NCI-H2029 treated with DMSO at 0.1 percent for 48 hours (cell line): ENCODE measurements at places on chromosomes 7 and 10.
A peak's percentile ranks its signal among the peaks of the same experiment; 100 is the strongest.

DNA sequence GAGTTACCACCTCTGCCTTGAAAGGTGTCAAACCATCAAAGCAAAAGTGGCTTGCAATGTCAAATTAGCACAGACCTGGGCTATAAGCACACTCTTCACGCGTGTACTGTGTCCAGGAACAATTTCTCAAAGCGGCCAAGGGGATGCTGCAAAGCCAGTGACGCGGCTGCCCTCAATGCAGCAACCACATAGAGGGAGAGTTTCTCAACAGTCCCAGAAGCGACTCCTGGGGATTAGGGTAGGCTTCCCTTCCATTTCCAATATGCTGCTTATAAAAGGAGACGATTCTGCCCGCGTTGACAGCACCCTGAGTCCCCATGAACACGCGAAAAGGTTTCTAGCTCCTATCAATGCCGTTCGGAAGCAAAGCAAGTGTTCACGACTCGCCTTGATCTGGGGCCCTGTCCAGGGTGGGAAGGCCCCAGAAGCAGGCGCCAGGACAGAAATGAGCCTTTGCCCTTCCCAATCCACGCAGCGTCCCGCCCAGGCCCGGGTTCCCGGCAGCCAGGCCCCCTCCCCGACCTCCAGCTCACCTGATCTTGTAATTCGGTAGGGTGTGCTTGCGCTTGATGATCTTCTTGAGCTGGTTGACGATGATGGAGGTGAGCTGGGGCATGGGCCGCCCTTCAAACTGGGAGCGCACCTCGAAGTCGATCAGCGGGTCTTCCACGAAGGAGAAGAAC, 1.3 kb downstream of the PDZD8 start:
- DNase-seq: no peak

- DNase-seq: no peak
These were observed 40.7 kb upstream of the GJD4 start for GRCh38 chr10:35564341-35564968.

- DNase-seq: no peak
These were observed 374.6 kb upstream of the ADARB2 start for GRCh38 chr10:2111965-2112364.

DNA sequence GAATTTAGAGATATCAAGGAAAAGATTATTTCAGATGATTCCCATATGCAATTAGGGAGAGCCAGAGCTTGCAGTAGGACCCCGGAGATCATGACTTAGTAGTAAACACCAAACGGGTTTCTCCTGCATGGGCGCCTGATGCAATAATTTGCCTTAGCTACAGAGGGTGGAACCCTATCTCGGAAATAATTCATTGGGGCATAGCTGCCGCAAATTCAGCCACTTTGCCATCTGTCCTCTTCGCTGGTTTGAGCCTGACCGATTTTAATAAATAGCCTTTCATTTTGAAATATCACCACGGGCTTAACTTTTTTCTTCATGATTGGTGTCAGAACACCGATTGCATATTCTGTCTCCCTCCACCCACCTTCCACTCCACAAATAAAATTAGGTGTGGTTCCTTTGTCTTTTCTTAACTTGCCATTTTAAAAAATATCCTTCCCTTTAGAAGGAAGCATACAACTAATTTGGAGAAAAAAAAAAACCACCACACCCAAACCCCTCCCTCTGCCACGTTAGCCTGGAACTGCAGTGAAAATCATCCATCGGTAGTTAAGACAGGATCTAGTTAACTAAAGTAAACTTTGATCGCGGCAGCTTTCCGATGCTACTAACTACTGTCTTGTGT, 1.4 kb downstream of the GARS1 start:
- peak; percentile 8 for DNase-seq

- DNase-seq: no peak
These were observed 18.5 kb downstream of the EIF3B start for GRCh38 chr7:2373124-2373556.

GRCh38 chr7:128020159-128020558, 11.1 kb downstream of the LRRC4 start:
- no peak for DNase-seq

DNA sequence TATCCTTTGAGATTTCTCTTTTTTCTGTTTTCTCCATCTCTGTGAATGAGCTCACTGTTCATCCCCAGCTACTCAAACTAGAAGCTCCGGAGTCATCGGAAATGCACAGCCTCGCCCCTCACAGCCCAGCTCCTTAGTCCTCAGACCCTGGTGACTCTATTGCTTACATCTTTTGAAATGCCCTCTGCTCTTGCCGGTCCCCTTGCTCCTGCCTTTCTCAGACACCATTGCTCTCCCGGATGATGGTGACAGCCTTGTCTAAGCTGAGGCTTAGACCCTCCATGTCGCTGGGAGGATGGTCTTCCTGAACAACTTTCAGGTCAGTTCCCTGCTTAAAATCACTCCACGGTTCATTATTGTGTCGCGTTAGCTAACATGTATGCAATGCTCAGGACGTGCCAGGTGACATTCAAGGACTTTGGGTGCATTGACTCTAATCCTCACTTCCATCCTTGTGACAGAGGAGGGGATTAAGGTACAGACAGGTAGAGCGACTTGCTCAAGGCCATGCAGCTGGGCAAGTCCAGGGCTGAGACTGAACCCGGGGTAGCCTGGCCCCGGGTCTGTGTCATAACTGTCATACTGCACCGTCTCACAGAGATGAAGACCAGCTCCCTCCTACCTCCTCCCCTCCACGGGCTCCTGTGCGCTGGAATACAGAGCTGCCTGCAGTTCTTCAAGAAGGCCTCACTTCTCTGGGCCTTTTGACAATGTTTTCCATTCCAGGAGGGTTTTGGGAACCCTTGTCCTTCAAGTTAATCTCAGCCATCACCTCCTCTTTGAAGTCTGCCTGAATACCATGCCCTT, 4.3 kb upstream of the UCMA start:
- no peak for DNase-seq

- no peak for DNase-seq
These were observed 43.0 kb downstream of the CH25H start for GRCh38 chr10:89164080-89164479.

GRCh38 chr10:43218206-43218950, 48.5 kb downstream of the RASGEF1A start:
- DNase-seq: no peak

DNA sequence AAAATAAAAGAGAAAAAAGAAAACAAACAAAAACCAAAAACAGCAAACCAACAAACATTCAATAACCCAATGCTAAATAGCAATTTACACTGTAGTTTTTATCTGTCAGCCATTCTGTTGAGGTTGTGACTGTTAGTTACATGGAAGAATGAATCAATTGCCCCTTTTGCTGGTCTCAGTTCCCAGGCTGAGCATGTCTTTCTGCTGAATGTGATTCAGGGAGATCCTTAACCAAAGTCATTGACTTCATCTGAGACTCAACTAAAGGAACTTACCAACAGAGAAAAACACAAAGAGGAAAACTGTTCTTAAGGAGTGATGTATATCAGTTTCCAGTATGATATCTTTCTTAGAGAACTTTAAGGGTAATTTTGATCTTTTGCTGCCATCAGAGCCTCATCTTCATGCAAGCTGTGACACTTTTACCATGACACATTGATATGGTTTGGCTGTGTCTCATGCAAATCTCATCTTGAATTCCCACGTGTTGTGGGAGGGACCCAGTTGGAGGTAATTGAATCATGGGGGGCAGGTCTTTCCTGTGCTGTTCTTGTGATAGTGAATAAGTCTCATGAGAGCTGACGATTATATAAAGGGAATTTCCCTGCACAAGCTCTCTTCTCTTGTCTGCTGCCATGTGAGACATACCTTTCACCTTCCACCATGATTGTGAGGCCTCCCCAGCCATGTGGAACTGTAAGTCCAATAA, 469.8 kb downstream of the KIF20B start:
- no peak for DNase-seq

DNA sequence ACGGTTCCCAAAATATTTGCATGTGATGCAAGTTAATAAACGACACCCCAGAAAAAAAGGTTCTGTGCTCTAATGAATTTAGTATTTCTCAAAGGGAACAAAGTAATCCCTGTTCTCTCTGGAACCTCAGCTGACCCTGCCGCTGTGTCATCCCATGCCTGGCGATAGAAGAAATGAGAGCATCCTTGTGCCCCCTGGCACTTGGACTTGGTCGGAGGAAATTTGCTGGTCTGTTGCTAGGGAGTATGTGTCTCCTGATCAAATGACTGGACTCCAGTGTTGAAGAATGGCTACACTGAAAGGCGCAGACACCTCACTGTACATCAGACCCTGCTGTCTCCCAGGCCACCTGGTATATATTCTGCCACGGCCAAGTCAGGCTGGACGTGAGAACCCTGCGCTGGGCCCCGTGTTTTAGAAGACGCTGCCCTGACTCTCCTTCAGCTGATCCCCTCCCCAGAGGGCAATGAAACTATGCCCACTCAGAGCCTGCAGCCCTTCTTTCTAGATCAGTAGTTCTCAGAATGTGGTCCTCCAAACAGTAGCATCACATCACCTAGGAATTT, 67.2 kb downstream of the THNSL1 start:
- DNase-seq: no peak

DNA sequence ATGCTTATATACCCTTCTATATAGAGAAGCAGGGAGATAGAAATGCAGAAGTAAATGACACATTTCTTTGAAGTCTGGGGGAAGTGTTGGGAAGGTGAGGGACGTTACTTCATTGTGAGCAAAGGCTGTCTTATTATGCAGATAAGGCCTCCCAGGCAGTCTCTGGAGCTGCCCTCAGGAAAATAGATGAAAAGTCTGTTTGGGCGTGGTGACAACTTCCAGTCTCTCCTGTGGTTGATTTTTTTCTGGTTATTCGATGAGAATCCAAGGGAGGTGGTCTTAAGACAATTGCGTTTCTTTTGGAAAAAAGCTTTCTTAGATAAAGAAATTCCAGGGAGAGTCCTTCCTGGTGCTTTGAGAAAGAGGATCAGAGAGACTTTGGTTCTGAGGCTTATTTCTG, 84.0 kb downstream of the NEUROD6 start:
- DNase-seq: no peak

GRCh38 chr10:111459967-111460366, 383.1 kb downstream of the ADRA2A start:
- DNase-seq: no peak

DNA sequence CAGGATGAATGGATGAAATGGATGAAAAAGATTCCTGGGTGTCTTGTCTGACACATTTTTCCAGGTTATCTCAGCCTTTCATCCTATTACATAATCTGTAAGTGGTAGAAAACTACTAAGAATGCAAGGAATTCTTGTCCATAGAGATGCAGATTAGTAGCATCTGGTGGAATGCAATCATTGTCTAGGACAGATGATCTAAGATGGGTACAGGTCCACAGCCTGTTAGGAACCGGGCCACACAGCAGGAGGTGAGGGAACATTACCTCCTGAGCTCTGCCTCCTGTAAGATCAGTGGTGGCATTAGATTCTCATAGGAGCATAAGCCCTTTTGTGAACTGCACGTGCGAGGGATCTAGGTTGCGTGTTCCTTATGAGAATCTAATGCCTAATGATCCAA, 225.0 kb downstream of the CALN1 start:
- DNase-seq: no peak

DNA sequence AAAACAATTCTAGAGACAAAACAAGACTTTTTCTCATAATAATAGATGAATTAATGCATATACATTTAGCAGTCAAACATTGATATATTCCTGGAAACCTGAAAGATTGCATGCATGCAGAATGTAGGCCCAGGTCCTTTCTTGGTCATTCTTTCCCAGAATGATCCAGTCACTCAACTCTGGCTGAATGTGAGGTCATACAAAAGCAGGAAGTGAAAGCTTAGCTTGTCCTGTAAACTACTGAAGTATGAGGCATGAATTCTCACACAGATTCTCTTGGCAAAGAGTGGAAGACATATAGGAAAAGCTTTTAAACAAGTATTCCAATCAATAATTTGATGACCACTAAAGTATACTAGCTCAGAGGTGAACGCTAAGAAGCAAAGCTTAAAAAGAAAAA, 253.9 kb downstream of the PPP1R3A start:
- DNase-seq: no peak

DNA sequence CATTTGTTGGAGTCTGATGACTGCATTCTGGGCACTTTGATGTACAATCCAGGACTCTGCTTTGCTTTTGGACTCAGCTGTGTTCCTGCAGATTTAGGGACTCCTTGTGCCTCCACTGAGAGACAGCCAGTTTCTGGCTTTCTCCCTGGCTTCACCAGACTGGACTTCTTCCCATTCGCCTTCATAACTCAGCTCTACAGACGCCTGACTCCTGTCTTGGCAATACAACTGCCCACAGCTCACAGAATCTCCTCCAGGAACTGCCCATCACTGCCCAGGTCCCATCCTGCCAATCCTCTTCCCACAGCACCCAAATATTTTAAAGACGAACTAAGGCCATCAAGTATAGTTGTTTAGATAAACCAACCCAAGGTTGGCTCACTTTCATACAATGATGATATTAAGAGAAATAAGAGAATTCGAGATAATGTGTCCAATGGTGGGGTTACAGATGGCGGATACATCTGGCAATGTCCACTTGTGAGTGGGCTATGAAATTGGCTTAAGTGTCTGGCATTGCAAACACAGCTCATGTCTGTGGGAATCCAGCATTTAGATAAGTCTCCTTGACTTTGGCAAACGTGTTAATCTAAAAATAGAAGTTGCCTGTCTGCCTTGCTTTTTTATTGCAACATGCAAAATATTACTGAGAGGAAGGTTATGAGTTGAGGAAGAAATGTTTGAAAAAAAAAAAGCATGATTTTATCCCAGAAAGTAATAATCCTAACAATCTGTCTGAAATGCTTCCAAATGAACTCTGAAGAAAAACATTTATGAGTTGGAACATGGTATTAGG, 95.1 kb downstream of the ITGA8 start:
- DNase-seq: no peak

DNA sequence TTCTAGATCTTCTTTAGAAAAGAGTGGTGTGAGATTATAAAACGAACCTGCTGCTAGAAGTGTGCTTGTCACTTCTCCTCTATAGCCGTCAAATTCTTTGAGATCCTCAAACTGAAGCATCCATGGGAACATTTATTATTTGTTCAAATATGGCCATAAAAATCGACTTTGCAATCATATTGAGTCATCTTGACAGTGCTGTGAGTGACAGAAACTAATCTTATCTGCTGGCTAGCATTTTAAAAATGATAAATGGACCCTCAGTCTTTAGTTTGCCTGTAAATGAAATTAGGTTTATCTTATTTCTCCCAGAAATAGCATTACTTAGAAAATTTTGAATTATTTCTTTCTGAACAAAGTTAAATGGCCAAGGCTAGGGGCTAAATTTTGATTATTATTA, 290.8 kb downstream of the EXOC4 start:
- DNase-seq: no peak

GRCh38 chr10:60714233-60714632, 64.0 kb upstream of the CDK1 start:
- DNase-seq: no peak

DNA sequence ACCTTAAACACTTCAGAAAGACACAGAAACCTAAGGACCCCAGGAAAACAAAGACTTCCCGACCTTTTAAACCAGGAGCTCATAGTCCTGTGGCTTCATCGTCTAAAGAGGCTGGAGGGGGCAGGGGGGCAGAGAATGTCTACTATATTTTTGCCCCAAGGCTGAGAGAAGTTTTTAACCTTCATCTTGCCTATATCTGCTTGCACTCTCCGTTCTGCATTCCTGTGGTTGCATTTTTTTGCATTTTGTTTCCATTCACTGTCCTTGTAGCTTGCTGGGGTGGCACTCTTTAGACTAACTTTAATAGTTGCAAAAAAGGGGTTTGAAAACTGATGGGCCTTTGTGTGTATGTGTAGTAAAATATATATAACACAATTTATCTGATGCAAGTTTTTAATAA, 23.7 kb downstream of the PRKAR2B start:
- no peak for DNase-seq
